ENCODE measurements at places on chromosomes 2 and 18.

DNA sequence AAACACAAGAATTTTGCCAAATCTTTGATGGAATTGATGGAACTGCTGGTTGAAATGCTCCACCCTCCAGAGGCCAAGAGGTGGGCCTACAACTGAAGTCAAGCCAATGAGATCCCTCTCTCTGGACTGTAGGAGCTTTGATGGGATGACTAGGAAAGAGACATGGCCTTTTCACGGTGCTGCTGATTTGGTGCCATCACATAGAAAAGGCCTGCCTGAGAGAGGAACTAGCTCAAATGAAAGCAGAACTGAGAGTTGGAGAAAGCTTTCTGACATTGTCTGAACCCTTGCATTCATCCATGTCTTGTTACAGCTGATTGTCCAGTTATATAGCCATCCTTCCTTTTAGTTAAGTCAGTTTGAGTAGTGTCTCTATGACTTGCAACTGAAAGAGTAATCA lies 283.8 kb upstream of the LYPD1 start:
- no peak for DNase-seq

GRCh38 chr2:227404585-227405271 lies 17.0 kb upstream of the SCYGR1 start:
- no peak for DNase-seq

DNA sequence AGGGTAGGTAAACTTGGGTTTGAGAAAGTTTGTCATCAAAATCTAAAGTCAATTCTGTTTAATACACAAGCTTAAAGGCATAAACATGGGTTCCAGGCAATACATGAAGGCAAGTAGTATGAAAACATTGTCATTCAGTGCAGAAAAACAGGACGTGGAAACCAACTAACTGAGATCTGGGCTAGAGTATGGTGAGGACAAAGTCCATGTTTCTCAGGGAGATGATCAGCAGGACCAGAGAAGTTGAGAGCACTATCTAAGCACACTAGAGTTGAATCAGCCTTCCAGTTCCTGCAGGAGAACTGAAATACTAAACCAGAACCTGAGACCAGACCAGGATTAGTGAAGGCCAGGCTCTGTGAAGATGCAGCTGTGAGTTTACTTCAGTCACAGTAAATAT lies 302.8 kb upstream of the CRIM1 start:
- DNase-seq: no peak

DNA sequence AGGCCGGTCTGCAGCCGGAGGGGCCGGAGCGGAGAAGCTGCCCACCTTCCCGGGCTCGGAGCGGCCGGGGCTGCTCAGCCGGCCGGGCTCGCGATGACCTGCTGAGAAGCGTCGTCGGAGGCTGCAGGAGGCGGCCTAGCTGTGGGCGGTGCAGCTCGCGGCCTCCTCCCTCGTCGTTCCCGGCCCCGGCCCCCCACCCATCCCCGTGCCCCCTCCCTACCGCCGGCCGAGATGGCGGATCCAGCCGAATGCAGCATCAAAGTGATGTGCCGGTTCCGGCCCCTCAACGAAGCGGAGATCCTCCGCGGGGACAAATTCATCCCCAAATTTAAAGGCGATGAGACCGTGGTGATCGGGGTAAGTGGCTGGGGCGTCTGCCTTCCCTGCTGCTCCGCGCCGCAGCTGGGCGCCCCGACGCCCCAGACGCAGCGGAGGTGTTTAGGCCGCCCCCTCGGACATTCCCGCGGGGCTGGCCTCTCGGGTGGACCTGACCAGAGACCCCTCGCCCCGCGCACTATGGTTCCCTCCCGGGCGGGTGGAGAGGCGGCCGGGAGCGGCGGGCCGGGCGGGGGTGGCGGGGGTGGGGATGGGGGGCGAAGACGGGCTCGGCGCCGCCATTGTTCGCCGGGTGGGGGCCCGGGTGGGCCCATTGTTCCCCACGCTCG lies 492 bp downstream of the KIF5C start:
- peak; percentile 75 for DNase-seq

DNA sequence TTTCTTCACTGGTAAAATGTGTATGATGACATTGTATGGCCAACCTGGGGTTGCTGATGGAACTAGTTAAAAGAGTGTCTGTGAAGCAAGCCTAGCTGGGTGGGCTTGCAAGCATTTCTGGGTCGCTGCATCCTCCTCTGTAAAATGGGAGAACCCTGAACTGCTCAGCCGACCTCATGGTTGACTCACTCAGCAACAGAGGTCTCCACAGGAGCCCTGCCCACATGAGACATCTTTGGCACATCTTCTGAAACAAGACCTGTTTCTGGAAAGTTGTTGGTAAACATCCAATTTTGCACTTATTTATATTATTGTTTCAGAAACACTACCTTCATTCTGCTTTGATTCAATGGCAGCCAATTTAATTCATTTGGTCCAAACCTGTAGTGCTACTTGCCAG lies 52.6 kb downstream of the BCL11A start:
- no peak for DNase-seq

DNA sequence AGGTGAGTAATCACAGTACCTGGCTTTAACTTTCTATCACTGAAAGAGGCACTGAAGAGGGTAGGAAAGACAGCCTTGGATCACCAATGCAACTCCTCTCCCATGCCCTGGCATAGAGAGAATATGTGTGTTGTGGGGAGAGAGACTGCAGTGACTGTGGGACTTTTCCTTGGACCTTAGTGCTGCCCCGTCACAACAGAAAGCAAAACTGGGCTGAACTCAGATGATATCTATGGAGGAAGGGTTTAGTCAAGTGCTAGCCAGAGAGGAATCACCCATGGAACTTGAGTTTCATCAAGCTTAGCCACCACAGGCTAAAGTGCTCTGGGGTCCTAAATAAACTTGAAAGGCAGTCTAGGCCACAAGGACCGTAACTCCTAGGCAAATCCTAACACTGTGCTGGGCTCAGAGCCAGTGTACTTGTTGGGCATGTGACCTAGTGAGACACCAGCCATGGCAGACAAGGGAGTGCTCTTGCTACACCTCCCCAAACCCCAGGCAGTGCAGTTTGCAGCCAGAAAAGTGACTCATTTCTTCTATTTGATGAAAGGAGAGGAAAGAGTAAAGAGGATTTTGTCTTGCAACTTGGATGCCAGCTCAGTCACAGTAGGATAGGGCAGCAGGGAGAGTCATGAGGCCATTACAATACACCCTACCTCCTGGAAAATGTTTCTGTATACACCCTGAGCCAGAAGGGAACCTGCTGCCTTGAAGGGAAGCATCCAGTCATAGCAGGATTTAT lies 105.8 kb upstream of the SPOPL start:
- no peak for DNase-seq

- peak; percentile 52 for DNase-seq
Measured at GRCh38 chr2:155377266-155377680, 678.8 kb downstream of the KCNJ3 start.

- DNase-seq: no peak
Measured at GRCh38 chr2:46815121-46815802, 100.3 kb downstream of the MCFD2 start.

DNA sequence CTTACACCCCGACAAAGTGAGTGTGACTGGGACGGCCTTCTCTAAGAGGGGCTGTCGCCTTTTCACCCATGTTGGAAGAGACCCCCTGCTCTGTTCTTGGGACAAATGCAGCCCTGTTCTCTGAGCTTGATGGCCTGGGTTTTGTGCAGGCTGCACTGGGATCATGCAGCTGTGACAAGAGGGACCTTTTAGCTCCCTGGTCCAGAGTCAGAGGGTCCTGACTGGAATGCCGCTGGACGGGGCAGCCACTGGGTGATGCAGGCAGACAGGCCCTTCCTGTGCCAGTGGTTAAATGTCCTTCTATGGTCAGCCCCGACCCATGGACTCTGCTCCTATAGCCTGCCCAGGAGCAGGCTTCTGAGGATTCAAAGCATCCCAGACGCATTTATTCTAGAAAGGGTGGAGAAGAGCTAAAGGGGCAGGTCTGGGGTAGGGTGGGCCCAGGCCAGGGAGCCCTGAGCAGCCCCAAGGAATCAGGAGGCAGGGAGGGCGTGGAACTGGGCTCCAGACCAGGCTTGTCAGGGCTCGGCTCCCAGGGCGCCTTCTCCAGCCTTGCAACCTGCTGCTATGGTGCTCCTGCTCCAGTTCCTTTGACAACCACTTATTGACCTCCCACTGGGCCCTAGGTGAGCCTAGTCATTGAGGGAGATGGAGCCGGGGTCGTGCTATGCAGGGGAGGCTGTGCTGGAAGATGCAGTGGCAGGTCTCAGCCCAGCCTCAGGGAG lies 277.9 kb upstream of the HS6ST1 start:
- DNase-seq: no peak

- no peak for DNase-seq
Measured at GRCh38 chr2:210262036-210262435, 36.8 kb upstream of the ACADL start.

DNA sequence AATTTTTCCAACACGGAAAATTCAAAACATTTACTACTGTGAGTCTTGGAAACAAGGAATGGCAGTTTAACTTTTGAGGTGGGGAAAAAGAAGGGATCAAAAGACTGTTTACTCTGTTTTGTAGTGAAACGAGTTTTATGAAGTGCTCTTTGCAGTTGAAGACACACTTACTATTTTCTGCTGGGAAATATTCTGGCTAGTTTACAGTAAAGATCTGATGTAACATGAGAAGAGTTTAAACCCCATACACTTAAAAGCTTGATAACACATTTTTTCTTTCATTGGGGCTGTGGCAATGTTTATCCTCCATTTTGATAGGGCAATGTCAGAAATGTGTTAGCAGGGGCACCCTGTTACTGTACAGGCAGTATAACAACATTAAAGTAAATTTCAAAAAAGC lies 124.9 kb upstream of the SMAD7 start:
- no peak for DNase-seq

DNA sequence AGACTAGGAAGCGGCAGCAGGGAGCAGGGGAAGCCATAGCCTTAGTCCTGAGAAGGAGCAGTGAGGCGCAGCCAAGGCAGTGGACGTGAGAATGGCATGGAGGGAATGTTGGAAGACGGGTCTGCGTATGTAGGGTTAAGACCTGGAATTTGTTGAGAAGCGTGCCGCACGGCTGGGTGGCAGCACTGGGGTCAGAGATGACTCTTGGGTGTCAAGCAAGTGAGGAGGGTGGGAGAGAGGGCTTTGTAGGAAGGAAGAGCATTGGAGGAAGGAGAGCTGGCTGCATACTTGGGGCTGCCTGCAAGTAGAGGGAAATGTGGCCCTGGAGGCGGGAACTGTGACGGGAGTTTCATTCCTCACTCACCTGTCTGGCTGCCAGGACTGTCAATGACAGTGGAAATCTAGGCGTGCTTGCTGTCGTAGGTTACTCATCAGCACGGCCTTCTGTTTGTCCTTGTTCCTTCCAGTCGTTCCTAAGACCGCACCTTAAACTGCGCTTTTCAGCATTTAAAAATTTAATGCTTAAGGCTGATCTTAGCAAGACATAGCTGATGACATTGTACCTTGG lies 108.0 kb downstream of the ITGB1BP1 start:
- DNase-seq: no peak

GRCh38 chr2:423479-423878 lies 135.6 kb upstream of the ALKAL2 start:
- no peak for DNase-seq

DNA sequence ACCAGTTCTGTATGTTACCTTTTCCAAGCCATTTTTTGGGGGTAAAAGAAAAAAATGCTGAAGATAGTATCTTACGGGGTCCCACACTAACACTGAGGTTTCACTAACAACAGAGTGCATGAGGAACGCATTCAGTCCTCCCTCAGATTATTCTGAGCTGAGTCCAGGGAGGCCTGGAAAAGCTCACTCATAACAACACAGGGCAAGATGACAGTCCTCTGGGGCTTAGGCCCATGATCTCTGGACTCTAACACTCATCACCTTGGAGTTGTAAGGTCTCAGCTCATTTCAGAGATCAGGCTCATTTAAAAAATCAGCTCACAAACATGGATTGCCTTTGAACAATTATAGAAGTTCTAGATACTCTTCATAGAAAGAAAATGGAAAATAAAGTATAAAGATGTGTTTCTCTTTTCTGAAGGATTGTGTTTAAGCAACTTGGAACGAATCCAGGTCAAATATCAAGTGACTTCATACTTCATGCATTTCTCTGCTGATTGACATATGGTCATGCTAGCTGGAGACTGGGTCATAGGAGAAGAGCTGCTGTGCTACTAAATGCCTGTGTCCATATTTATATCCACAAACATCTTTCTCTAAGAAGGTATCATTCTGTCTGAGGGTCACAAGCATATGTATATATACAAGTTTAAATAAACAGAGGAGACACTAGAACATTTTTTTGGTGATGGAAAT lies 265.8 kb downstream of the ALK start:
- no peak for DNase-seq

DNA sequence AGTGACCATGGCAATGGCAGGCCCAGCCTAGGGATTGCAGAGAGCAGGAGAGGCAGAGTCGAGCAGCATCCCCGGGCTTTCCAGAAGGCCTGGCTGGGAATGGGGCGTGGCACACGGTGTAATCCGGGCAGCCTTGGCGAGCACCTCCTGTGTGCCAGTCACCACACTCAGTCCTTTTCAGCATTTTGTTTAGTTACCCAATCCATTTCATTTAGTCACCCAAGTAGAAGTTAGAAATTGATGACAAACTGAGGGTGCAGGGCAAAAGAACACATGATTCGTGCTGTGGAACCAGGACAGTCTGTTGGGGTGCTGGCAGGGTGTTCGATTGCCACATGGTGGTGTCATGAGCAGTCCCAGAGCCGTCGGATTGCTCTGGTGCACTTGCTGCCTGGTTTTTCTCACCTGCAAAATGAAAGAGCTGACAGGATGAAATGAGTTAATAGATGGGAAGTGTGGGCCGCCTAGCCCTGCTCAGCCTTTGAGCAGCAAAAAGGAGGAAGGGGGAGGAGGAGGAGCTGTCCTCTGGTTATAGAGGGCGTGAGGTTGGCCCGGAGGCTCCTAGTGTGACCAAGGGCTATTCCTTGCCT lies 299.4 kb downstream of the AGAP1 start:
- no peak for DNase-seq

GRCh38 chr18:21599585-21600525 lies 649 bp downstream of the ESCO1 start:
- peak; percentile 94 for DNase-seq

DNA sequence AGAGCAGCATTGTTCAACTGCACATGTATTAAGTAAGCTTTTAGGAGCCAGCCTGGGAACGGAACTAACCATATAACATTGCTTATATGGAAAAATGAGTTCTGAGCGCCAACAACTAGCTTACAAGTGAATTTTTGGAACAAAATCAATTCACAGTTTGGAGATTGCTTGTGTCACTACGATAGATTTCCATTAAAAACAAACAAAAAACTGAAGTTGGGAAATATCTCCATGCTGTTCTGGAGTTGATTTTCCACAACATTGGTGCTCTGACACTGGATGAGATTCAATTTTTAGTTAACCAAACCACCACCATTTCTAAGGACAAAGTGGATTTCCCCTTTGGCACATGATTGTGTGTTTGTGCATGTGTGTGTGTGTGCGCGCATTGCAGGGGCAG lies 56.9 kb upstream of the ZNF397 start:
- DNase-seq: no peak

DNA sequence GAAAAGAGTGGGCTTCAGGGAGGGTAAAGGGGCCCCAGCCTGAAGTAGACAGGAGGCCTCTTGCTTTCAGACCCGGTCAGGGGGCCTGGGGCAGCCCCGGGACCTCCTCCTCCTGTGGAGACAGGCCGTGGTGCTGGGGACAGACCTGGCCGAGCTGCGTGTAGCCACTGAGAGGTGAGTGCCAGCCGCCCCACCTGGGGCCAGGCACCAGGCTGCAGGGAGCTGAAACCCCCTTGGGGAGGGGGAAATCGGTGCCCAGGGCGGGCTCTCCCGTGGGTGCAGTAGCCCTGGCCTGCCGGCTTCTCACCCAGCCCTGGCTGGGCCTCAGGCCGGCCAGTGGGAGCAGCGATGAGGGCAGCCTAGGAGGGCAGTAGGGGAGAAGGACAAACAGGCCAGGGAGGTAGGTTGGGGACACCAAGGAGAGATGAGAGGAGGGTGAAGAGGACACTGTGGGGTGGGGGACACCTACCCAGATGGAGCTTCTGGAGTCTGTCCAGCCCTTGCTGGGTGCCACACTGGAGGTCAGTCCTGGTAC lies 24.0 kb downstream of the CROCC2 start:
- no peak for DNase-seq
